ENCODE measurements at places on chromosomes 3 and 15. TPM values are rescaled to one million over a fixed set of nuclear protein-coding genes. Genes with fewer than 3 reads are reported as not detected.
A peak's percentile ranks its signal among the peaks of the same experiment; 100 is the strongest.

GRCh38 chr3:101084404-101084803, 91.2 kb upstream of the ABI3BP start:
- DNase-seq = no peak

DNA sequence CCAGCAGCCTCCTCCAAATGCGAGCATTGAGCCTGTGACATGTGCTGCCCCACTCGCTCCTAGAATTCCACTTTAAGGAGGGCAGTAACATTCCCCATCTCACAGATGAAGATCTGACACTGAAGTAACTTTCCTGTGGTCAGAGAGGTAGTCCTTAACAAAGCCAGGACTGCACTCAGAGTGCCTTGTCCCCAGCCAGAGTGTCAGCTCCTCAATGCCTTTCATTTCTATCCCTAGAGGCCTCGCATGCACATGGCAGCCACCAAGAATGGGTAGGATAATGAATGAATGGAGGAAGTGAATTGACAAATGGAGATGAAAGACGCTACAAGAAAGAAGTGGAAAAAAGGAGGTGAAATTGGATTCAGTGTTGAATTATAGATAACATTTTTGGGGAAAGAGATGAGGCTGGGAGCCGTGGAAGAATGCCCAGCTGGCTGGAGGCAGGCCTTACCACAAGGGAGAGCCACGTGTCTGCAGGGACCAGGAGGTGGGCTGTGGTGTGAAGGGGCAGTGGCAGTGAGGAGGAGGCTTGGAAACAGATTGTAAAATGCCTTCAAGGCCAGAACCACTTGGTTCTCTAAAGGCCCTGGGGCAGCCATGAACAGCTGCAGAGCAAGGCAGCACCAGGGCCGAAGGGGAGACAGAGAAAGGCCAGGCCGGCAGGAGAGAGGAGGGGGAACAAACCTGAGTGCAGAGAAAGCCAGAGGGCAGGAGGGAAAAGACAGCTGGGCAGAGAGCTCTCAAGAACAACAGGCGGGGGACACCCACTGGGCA, 10.4 kb downstream of the CFAP92 start:
- no peak for DNase-seq

- no peak for DNase-seq
Measured at GRCh38 chr3:41274944-41275668, 75.8 kb downstream of the CTNNB1 start.

DNA sequence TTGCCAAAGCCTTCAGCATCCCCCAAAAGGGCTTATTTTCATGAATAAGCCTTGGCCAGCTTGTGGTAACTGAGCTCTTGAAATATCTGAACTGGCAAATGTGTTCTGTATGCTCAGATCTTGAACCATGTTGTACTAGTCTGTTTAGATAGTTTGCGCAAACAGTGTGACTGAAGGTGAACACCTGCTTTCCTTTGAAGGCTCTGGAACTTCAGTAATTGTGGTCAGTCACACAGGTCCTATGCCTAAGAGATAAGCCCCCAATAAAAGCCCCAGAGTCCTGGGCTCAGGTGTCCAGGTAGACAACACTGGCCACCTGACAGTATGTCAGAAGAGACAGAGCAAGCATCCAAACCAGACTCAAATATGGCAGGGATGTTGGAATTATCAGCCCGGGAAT, 5.4 kb downstream of the TUBGCP5 start:
- no peak for DNase-seq

DNA sequence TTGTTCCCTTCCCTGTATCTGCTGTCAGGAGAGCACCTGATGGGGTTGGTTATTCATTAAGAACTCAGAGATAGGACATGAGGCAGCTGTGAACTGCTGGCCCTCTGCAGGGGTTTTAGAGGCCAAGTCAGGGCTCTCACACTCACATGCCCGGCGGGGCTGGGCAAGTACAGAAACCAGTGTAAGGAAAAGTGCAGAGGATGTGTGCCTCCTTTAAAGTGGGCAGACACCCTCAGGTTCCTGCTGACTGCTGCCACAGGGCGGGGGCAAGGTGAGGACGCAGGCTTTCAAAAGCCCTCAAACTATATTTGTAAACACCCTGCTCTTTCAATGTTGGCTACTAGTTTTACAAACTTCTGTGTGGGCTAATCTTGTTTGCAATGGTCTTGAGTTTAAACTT, 22.4 kb downstream of the CXCR6 start:
- DNase-seq = no peak

DNA sequence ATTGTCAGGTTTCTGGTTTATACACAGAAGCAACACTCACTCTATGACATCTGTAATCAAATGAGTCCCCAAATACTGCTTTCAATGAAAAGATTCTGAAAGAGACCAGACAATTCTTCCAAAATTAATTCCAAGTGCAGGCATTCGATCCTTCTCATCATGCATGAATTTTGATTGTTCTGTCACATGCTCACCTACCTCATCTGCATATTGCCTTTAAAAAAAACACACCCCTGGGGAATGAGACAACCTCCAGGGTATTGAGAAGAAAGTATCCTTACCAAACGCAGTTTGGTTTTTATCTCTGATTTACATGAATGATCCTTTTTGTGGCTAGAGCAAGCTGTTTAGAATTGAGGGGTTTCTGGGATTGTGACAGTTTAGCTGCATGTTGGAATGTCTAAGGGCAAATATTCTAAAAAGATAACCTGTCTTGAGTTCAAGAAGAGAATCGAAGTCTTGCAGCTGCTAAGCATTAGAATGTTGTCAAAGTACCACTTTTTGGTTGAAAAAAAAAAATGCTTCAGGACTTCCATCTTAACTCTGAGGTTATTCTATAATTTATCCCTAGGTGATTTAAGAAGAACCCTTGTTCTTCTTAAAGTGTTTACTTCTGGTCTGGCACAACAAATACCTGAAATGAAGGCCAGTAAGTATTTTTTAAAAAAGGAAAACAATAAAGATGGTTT, 653.1 kb downstream of the RBMS3 start:
- DNase-seq = no peak

- no peak for DNase-seq
Measured at GRCh38 chr15:35810007-35810406, 264.0 kb upstream of the DPH6 start.

GRCh38 chr3:15815696-15816095, 17.9 kb upstream of the ANKRD28 start:
- no peak for DNase-seq

GRCh38 chr3:47380026-47380600, 708 bp upstream of the PTPN23 start:
- DNase-seq = no peak

GRCh38 chr15:90845201-90845949, 23.0 kb upstream of the FURIN start:
- peak; percentile 22 for DNase-seq

- DNase-seq = no peak
Measured at GRCh38 chr3:134364936-134365765, 9.1 kb downstream of the AMOTL2 start.

DNA sequence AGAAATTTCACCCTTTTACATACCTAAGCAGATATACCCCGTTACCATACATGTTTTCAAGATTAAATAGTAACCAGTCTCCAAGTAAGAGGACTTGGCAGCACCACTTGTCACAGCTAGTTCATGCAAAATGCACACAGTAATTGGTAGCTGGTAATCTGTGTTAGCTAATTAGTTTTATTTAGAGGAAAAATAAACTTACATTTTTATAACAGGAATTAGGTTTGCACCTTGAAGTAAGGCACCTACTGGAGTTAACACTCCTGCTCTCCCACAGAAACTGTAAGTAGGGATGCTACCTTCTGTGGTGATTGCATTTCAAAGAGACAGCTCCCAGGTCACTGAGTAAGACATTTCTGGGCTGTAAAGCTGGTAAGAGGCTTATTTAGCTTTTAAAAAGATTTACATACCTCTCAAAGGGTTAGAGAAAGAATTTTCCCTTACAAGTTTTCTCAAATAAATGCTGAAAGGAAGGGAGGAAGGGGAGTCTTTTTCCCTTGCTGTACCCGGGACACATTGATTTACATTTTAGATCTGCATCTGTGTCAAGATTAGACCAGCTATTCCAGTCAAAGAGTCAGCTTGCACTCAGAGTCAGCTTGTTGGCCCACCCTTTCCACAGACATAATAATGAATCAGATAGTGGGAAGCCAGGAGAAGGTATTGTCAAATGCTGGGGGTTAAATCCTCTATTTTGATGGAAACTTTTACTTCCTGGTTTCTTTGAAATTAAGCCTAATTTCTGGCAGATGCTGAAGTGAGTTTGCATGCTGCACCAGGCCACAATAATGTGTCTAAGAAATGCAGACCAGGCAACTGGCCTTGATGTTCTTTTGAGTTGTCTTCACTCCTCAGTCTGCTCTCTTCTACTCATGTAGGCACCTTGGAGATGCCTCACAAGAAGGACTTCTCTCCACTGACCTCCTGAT, 77.6 kb upstream of the CHD2 start:
- no peak for DNase-seq

The ZNF717 gene
- 9.2 TPM for total RNA-seq

The ITPKA gene
- total RNA-seq = 1.4 TPM

The C15orf62 gene
- total RNA-seq = 0.17 TPM

The ACSBG1 gene
- 0.51 TPM for total RNA-seq

The DPH3 gene
- total RNA-seq = 21.7 TPM

The MST1R gene
- total RNA-seq = 2.7 TPM

The ZNF592 gene
- total RNA-seq = 20.3 TPM

The DOCK3 gene
- total RNA-seq = 4.9 TPM

Measured in right cardiac atrium (tissue), 5 donors.